ENCODE measurements at places on chromosomes 6 and 20.

DNA sequence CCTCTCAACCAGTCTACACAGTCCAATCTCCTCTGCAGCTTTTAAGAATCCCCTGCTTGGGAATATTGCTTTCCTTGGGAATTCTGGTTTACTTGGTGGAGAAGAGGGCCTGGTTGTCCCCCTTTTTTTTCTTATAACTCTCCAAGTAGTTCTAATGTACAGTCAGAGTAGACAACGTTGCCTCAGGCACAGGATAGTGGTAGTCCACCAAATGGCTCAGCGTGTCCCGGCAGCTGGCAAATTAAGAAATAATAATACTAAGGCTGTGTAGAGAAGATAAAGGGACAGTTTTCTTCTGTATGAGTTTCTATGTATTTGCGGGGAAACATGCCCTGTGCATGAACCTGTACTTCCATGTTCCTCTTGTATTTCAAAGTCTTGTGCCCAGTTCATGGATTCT lies 145.7 kb upstream of the RREB1 start:
- DNase-seq = no peak

DNA sequence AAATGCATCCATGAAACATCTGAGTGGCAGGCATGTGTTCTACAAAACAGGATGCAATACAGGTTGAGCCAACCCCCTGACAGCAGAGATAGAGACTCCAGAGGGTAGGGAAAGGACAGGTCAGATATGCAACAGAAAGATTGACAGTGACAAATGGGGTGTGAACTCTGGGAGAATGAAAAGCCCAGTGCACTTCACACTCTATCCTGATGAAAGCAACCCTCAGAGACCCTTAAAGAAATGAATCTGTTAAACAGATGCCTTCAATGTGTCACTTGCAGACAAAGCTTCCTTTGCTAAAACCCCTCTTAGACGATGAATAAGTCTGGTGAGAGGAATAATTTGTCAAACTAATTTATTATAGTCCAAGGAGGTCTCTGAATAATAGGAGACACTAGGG lies 89.9 kb downstream of the RFPL4B start:
- DNase-seq = no peak

DNA sequence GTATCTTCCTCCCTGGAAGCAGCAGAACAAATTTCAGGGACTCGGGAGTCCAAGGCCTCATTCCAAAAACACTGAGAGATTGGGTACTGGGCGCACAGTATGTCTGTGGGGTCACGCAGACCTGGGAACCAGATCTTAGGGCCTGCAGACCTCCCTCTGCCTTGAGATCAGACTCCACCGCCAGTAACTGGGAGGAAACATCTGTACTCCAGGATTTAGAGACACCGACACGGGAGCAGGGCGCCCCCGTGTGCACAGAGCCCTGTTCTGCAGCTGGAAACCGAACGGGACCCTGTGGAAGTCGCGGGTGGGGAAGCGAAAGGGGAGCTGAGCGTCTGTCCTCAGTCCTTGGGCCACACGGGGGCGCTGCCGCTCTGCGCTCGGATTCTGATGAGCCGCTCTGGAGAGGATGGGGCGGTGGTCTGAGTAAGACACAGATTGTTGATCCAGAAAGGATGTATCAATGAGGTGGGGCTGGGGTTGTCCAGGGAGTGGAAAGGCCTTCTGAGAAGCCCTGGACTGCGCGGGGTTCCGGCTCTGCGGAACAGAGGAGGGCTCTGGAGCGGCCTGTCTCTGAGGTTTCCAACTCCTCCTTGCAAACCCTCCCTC lies 35.7 kb upstream of the HLA-E start:
- DNase-seq = peak; percentile 71

GRCh38 chr20:60255866-60256265 lies 297.6 kb downstream of the CDH26 start:
- no peak for DNase-seq

GRCh38 chr6:19898141-19898740 lies 61.1 kb downstream of the ID4 start:
- DNase-seq = no peak

GRCh38 chr20:38083338-38084048 lies 49.9 kb downstream of the RPRD1B start:
- DNase-seq = no peak

GRCh38 chr20:37389241-37389747 lies 43.4 kb downstream of the SRC start:
- no peak for DNase-seq

DNA sequence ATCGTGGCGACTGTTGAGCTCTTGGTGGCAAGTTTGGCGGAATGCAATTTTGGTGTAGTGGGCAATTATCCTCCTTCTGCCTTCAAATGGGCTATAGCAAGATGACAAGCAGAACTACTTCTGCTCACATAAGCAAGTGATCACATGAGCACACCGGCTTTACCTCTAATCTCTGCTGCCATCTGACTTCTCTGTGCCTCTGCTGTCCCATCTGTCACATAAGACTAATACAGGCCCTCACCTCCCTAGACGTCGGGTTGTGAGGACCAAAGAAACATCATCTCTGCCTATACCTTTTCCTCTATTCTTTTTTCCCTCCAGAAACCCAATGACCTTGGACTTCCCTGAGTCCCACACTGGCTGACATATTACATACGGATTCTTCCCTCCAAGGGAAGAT lies 13.3 kb upstream of the WTAP start:
- DNase-seq = no peak

- no peak for DNase-seq
These were observed 58.6 kb upstream of the DACT2 start for GRCh38 chr6:168377856-168378832.

- DNase-seq = no peak
These were observed 159.9 kb downstream of the CD83 start for GRCh38 chr6:14277405-14277930.

DNA sequence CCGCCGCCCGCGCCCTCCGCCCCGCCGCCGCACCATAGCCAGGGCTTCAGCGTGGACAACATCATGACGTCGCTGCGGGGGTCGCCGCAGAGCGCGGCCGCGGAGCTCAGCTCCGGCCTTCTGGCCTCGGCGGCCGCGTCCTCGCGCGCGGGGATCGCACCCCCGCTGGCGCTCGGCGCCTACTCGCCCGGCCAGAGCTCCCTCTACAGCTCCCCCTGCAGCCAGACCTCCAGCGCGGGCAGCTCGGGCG lies 1.5 kb downstream of the FOXC1 start:
- no peak for DNase-seq

DNA sequence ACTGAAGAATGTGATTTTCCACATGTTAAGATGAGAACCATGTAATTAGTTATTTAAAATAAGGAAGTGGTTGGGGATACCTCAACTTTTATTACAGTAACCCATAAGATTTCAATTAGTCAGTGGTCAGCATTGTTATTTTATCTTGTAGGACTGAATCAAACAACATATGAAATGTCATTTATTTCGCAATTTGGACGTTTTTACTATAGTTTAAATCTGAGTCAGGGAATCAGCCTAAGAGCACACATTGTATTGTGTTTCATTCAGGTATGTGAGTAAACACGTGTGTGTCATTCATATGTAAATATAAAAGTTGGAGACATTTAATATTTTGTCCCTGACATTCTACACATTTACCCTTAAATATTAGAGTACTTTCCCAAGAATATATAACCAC lies 1418.7 kb downstream of the GRIK2 start:
- DNase-seq = no peak

- no peak for DNase-seq
These were observed 11.0 kb upstream of the BLOC1S5 start for GRCh38 chr6:8075185-8075584.

GRCh38 chr6:31582230-31582643 lies at the start of gene LTB:
Gene LTB (minus strand): TSS chr6:31582424. CDS start chr6:31582417, 7 bp downstream.
- DNase-seq = no peak

GRCh38 chr20:59456342-59457279 lies 147.7 kb upstream of the PHACTR3 start:
- DNase-seq = no peak

- no peak for DNase-seq
These were observed 155.9 kb upstream of the POU3F2 start for GRCh38 chr6:98678481-98678880.

DNA sequence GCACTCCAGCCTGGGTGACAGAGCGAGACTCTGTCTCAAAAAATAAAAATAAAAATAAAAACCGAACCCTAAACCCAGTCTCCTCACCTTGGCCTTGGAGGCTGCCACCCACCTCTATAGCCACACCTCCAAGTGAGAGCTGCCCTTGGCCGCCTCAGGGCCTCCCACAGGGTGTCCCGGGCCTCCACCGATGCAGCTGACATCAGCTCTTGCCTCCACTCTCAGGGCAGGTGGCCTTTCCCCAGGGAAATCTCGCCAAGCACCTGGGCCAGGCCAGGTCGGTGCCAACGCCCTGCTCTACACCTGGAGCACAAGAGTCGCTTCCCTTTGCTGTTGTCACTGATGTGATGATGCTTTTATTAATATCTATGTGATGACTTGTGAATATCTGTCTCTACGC lies 8.9 kb upstream of the MYL9 start:
- DNase-seq = no peak

- DNase-seq = no peak
These were observed 339.6 kb upstream of the PRDM1 start for GRCh38 chr6:105746509-105746908.

- DNase-seq = no peak
These were observed 3.2 kb downstream of the WFDC8 start for GRCh38 chr20:45575931-45576330.

GRCh38 chr6:33623895-33624381 lies 2.8 kb downstream of the ITPR3 start:
- no peak for DNase-seq

DNA sequence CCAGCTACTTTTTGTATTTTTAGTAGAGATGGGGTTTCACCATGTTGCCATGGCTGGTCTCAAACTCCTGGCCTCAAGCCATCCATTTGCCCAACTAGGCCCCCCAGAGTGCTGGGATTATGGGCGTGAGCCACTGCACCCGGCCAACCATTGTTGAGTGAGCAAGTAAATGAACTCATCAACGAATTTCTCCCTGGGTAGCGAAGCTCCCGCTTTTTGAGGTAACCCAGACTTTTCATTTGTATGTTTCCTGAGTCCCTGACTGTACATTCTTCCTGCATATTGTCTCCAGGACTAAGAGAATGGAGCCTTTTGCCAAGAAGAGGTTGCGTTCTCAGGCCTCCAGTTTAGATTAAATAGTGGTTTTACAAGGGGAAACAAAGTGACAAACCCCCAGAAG lies 36.4 kb downstream of the RIPOR3 start:
- DNase-seq = no peak

GRCh38 chr6:28212510-28213212 lies 12.4 kb upstream of the ZSCAN9 start:
- no peak for DNase-seq

- DNase-seq = no peak
These were observed 13.8 kb downstream of the PREX1 start for GRCh38 chr20:48813930-48814546.

DNA sequence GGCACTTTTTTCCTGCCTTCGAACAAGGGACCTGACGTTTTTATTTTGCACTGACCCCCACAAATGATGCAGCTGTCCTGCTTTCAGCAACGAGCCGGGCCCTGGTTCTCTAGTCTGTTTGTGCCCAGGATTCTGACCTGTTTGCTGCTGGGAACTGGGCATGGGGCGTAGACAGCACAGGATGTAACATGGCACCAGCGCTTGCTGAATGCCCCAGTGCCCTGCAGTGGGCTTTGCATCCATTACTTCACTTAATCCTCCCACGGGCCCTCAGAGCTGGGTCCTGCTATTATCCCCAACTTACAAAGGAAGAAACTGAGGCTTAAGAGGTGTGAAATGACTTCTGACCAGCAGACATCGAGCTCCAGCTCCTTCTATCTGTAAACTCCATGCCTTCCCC lies 80.4 kb upstream of the PMEPA1 start:
- no peak for DNase-seq

- DNase-seq = no peak
These were observed 121.5 kb downstream of the DNAH8 start for GRCh38 chr6:38836585-38836984.

DNA sequence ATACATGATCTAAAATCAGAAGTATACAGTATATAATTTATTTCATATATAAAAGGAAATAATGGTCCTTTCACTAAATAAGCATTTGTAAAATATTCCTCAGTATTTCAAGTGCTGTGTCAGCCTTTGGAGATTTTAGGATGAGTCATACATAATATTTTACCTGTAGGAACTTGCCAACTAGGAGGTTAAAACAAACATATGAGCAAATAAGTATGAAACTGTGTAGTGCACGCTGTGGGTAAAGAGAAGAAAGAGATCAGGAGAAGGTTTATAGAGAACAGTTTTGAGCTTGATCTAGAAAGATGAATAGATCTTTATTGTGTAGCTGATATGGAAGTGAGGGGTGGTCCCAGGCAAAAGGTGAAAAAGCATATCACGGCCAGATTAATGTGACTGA lies 169.9 kb upstream of the RNF217 start:
- no peak for DNase-seq

- no peak for DNase-seq
These were observed 22.8 kb downstream of the SCML4 start for GRCh38 chr6:107801173-107801886.

- DNase-seq = peak; percentile 54
These were observed 158.5 kb upstream of the ARID1B start for GRCh38 chr6:156618600-156619205.

GRCh38 chr6:134077301-134077700 lies 24.9 kb upstream of the SLC2A12 start:
- no peak for DNase-seq

DNA sequence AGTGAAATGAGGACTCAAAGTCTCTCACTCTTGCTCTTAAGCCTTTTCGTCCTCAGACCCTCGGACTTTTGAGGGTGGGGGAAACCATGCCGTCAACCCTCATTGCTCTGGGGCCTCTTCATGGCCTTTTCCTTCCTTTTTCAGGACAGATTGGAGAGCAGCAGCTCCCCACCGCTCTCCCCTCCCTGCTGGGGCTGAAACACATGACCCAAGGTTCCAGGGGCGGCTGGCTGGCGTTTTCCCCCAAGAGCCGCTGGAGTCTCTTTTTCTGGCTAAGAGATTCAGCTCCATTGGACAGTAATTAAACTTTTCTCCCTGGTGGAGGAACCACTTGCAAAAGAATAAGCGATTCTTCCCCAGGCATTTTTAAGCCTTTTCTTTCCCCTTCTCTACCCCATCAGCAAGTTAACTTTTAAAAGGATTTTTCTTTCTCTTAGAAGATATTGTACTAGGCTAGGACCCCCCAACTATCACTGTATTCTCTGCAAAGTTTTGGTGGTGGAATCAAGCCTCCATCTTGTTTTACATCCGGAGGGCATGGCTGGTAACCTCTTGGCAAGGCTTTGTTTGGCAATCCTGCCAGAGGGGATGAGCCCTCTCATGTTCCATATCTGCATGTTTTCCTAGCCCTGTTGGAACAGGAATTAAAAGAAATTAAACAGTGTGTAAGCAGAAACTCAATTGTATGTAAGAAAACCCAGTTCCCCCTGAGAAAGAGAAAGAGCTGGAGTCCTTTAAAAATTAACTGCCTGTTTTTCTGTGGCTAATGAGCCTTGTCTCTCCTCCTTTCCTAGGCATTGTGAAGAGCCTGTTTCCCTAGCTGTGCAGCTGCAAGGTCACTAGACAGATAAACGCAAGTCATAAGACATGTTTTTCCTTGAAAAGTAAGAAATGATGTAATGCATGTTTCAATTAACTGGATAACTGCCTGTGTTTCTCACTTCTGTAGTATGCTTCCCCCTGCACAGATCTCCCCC lies 100.8 kb upstream of the GPR6 start:
- DNase-seq = peak; percentile 64
